ENCODE measurements at places on chromosomes 6 and 20. TPM values are rescaled to one million over a fixed set of nuclear protein-coding genes. Genes with fewer than 3 reads are reported as not detected.

Gene RIPPLY2
- not detected for total RNA-seq

Gene MTFR2
- total RNA-seq, result 14.2 TPM

Gene NRSN2
- 5.3 TPM for total RNA-seq

Gene PTCRA
- total RNA-seq, result not detected

Gene ECT2L
- total RNA-seq, result not detected

Gene TFAP2B
- not detected for total RNA-seq

Gene LAMA2
- 0.41 TPM for total RNA-seq

Gene TP53TG5
- total RNA-seq, result not detected

Gene TSHZ2
- total RNA-seq, result 0.23 TPM

Gene ANKRD66
- not detected for total RNA-seq

Gene C6orf132
- total RNA-seq, result 1.6 TPM

Gene HDDC2
- 294 TPM for total RNA-seq

Gene BMP7
- 0.24 TPM for total RNA-seq

Gene OR12D2
- total RNA-seq, result not detected

Gene CLDN20
- total RNA-seq, result not detected

Gene HRH3
- not detected for total RNA-seq

Gene SNX5
- total RNA-seq, result 132 TPM

Measured in Caki2 (cell line).